ENCODE measurements at places on chromosomes 1 and 21.

DNA sequence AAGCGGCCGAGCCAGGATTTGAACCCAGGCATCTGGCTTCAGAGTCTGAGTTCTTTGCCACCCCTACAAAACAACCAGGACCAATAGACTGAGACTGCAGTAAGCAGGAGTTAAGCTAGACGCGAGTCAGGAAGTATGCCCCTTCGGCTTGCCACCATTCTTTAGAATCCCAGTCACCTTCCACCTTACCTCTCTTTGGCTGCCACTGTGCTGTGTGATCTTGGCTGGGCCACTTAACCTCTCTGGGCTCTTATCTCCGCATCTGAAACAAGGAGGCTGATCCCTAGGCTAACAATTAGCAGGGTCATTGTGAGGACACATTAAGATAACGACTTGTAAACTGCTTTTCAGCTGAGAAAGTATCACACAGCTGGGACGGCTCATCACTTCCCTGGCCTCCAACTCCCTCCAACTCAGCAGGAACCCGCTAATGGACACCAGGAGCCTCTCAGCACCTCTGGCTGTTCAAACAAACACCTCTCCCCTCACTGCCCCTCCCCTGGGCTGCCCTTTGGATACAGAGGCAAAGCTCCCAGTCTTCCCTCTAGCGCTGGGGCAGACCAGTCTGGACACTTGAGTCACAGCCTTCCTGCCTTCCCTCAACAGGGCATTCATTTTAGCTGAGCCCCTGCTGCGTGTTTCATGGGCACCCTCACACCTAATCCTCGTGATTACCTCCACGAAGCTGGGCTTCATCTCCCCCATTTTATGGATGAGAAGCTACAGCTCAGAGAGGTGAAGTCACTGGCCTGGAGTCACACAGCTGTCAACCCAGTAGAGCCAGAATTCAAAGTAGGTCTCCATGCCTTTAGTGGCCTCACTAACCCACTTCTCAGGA is 83.2 kb downstream of the CAMK2N1 start:
- DNase-seq = no peak

DNA sequence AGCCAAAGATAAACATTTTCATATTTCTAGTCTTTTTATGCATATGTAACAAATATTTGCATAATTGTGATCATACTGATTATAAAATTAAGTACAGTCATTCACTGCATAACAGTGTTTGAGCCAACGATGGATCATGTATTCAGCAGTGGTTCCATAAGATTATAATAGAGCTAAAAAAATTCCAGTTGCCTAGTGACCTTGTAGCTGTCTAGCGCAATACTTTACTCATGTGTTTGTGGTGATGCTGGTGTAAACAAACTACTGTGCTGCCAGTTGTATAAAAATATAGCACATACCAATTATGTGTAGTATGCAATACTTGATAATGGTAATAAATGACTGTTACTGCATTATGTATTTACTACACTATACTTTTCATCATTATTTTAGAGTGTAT is 2.1 kb upstream of the S100A10 start:
- no peak for DNase-seq

DNA sequence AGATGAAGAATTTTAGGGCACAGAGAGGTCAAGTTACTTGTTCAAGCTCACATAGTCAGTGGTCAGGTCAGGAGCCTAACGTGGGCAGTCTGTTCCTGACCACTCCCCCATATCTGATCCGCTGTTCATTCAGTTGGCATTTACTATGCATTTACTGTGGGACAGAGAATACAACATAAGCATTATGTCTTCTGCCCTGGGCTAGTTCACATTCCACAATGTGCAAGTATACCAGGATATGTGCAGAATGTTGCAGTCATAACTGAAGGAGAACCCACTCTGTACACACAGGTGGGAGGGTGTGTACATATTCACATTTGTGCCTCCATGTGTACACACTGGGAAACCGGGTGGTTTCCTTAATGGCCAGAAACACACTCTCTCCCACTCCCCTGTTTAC is 309.6 kb downstream of the PRDM2 start:
- no peak for DNase-seq

DNA sequence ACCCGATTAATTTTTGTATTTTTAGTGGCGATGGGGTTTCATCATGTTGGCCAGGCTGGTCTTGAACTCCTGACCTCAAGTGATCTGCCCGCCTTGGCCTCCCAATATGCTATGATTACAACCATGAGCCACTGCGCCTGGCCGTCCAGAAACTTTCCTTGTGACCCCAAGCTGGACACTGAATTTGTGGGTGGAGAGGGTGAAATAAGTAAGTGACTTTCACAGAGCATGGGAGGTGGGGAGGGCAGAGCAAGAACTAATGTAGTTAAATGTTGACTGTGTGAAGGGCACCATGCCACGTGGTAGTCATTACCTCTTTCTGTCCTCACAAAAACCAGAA is 2.7 kb upstream of the UTP11 start:
- DNase-seq = no peak

DNA sequence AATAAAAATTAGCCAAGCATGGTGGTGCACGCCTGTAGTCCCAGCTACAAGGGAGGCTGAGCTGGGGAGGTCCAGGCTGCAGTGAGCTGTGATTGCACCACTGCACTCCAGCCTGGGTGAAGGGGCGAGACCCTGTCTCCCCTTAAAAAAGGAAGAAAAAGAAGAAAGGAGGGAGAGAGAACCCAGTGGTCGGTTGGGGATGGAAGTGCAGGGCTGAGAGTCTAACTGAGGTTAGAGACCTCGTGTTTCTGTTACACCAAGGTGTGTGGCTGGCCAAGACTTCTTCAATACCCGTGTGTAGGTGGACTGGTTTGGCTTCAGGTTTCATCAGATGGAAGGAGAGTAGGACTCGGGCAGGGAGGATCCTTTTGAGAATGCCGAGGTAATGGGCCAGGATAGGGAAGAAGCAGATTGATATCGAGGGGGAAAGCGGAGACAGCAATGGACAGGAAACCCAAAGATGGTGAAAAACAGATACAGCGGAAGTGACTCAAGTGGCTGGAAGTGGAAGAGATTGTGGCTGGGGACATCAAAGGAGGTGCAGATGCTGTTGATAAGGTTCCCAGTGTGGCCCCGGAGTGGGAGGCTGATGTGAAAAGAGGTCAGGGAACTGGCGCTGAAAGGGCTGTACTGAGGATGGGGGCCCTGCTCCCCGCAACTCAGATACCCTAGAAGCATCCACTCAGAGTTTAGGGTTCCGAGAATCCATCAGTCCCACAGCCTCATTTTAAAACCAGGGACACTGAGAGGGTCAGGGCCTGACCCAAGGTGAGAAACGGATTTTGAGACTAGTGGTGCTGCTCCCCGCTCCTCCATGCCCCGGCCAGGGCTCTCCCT is 681 bp upstream of the UBXN10 start:
- no peak for DNase-seq

GRCh38 chr1:214548988-214549387 is 2.4 kb downstream of the PTPN14 start:
- peak; percentile 50 for DNase-seq

- no peak for DNase-seq
These were observed 26.0 kb upstream of the UAP1 start for GRCh38 chr1:162535501-162535900.

Measured in mammary epithelial cell (primary cell).